D341Med (cell line): ENCODE measurements at places on chromosomes 1 and 21.

DNA sequence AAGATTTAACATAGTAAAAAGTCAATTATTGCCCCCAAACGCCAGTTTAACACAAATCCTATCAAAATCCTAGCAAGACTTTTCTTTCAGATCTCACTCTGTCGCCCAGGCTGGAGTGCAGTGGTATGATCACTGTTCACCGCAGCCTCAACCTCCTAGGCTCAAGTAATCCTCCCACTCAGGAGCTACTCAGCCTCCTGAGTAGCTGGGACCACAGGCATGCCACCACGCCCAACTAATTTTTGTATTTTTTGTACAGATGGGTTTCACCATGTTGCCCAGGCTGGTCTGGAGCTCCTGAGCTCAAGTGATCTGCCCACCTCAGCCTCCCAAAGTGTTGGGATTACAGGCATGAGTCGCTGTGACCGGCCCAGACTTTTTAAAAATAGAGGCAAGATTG is 4.8 kb downstream of the SNIP1 start:
- no peak for DNase-seq

DNA sequence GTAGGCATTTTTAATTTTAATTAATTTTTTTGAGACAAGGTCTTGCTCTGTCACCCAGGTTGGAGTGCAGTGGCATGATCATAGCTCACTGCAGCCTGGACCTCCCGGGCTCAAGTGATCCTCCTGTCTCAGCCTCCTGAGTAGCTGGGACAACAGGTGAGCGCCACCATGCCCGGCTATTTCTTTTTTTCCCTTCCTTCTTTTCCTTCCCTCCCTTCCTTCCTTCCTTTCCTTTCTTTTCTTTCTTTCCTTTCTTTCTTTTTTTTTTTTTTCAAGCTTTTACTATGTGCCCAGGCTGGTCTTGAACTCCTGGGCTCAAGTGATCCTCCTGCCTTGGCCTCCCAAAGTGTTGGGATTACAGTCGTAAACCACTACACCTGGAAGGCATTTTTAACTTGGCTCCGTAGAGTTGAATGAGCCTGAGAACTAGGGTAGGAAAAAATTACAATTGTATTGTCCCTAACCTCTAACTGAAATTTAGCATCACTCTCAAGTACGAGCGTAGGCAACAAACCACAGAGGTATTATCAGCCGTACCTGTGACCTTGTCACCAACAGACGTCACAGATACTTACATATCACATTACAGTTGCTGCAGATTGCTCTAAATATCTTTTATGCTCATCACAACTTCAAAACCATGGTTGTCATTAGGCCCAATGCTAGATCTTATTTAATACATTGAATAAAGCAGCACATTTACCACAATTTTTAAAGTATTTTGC is 8.0 kb downstream of the RUNX3 start:
- no peak for DNase-seq

GRCh38 chr1:26283279-26283853 is 3.5 kb downstream of the SH3BGRL3 start:
- no peak for DNase-seq

DNA sequence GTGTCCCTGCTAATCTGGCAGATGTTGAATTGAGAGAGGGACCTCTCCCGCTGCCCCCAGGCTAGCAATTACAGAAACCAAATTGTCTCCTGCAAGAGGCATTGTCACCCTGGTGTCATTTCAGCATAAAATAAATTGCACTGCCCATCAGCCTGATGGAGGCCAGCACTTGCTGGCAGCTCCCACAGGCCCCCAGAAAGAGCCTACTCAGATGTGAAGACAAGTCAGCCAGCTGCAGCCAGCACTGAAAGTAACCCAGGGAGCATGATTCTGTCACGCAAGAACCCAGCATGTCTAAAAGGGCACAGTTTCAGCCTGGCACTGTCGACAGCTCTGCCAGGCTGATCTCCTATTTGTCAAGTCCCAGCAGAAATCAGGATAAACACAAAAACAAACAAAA is 110.3 kb upstream of the CTTNBP2NL start:
- DNase-seq = no peak

DNA sequence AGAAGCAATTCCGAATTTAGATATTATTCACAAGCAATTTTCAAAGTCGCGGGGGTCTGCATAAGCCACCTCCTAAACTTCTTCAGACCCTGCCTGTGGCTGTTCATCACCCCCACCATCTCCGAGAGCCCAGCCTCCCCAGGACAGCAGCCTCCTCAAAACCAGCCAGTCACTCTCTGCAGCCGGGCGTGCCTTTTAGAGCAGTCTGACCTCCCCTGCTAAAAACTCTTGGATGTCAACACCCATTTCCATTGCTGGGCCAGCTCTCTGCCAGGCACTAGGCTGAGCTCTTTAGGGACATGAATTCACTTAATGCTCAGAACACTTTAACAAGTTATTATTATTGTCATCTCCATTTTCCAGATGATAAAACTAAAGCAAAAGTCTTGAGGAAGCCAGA is 11.7 kb downstream of the ADPRS start:
- no peak for DNase-seq

DNA sequence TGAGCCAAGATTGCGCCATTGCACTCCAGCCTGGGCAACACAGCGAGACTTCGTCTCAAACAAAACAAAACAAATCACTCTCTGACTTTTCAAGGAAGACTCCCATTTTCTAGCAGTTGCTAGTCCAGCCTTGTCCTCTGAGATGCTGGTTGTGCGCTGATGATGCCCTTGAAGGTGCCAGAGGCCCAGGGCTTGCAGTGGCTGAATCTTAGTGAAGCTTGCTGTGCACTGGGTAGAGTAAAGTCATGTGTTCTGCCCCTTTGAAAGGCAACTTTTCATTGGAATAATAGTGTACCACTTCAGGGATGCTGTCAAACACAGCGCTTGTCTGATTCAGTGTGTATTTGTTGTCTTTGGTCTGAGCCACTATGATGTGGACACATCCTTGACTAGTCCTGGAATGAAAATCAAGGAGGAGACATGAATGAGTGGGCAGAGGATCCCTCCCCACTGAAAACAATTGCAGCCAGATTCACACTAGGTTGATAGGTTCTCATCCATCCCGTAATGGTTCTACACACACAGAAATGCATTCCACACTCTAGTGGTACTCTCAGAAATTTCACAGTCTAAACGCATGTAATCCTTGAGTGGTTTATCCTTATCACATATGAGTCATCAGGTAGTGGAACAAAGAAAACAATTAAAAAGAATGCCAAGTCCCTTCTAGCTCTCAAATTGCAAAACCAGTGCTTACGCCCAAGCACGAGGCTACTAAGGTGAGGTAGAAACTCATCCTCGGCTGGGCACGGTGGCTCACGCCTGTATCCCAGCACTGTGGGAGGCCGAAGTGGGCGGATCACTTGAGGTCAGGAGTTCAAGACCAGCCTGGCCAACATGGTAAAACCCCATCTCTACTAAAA is 17.8 kb upstream of the TDRD10 start:
- no peak for DNase-seq

GRCh38 chr1:59355361-59355760 is 58.5 kb downstream of the FGGY start:
- no peak for DNase-seq

DNA sequence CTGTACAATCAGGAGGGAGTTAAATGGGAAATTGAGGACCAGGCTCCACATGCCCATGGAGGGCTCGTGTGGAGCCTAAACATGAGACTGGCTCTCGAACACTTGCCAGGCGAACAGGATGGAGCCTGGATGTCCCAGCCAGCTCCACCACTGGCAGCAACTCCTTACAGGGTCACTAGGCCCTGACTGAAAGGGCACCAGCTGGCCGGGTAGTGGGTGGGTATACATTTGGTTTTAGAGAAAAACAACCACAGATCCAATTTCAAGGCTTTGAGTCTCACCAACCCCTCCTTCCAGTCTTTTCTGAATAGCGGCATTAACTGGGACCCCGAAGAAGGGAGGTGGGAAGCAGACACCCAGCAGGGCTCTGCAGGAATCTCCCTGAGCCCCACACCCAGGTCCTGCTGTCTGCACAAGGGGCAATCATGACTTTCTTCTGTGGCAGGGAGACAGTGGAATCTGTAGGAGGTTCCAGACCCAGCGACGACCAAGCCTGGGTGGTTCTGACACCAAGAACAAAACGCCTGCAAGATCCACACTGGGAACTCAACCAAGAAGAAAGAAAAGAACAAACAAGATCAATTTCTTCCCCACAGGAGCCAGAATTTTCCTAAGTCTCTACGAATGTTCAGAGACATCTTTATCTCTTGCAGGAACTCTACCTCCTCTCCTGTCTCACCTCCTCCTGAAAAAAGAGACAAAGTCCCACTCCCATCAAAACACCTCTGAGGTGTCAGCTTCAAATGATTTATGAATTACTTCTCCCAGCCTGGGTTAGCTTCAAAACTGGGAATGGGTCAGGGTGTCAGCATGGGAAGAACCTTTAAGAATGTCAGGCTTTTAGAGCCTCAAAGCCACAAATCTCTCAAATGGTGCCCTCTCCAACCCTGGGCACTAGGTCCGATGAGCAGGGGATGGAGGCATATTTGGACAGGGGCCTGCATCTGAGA is 26.5 kb upstream of the SRP9 start:
- DNase-seq = no peak

DNA sequence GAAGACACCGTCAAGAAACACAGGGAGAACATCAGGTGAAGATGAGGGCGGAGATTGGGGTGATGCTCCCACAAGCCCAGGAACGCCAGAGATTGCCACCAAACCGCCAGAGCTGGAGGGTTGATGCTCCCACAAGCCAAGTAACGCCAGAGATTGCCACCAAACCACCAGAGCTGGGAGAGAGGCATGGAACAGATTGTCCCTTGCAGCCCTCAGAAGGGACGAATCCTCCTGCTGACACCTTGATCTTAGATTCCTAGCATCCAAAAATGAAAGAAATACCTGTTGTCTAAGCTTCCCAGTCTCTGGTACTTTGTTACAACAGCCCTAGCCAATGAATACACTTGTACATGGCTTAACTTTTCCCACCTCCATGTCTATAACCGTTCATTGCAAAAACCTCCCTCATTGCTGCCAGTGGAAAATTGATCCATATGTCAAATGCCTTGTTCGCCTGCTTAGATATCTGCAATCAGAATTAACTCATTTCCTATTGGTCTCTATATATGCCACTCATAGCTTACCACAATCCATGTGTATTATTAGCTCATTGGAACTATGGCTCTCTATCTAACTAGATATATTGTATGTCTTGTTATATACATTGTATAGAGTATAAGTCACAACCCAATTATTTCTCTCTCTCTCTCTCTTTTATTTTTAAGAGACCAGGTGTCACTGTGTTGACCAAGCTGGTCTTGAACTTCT is 127.4 kb downstream of the ADSS2 start:
- DNase-seq = no peak
